GM18507 (cell line): ENCODE measurements at places on chromosomes 12 and 14.

GRCh38 chr12:5503774-5504173 is 71.9 kb downstream of the NTF3 start:
- no peak for DNase-seq

GRCh38 chr12:105032703-105033357 is 46.7 kb downstream of the NOPCHAP1 start:
- DNase-seq, result no peak

GRCh38 chr12:93039062-93039461 is 110.0 kb upstream of the EEA1 start:
- DNase-seq, result no peak

DNA sequence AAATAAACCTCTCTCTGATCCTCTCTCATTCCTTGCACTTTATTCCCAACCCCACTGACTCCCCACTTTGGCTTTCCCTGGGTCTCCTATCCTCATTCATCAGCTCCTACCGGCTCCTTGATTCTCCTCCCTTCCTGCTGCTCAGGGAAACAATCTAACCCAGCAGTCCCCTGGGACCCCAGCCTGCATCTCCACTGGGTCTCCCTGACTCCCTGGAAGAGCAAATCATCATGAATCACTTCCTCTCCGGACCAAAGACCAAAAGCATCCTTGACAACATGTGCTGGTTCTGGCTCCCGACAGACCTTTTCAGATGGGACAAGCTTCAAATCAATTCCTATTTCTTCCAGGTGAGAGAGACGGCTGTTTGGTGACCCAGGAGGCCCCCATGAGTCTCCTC is 76.6 kb downstream of the HSPB8 start:
- DNase-seq, result no peak

GRCh38 chr12:51318846-51319599 is 5.0 kb downstream of the BIN2 start:
- DNase-seq, result no peak

- no peak for DNase-seq
Measured at GRCh38 chr14:105529319-105529568, 2.9 kb downstream of the TMEM121 start.
